ENCODE measurements at places on chromosomes 11 and 22.

GRCh38 chr11:2515401-2516275, 70.8 kb downstream of the KCNQ1 start:
- DNase-seq, result no peak

DNA sequence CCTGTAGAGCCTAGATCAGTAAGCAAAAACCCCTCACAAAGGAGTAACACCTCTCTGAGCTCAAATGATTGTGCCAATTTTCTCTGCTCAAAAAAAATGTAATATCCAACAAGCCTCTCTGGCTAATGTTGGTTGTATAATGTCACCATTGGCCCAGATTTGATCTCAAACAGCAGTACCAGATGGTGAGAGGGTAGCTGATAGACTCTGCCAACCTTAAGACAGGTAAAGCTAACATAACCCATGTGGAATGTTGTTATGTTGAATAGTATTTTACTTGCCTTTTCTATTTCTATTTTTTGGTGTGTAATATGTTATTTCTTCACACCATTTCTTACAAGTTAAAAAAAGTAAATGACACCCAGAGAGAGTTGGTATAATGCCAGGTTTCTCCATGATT, 166.7 kb upstream of the GUCY1A2 start:
- DNase-seq, result no peak

DNA sequence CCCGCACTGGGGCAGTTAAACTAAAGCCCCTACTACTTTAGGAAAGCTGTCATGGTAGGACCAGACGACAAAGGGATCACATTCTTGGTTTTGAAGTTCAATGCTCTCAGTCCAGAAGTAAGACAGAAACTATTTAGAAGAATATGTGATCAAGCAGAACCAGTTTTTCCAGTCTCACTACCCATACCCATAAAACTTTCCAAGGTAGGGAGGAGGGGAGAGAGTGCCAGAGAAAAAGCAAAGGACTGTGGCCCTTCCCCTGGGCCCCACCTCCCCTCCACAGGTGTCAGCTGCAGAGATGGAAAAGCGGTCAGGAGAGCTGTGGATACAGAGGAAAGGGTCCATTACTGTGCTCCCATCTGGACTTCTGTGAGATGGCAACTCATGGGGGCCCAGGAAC, 587.1 kb downstream of the SOX6 start:
- DNase-seq, result no peak

GRCh38 chr22:19761725-19762567, 1.4 kb downstream of the TBX1 start:
- DNase-seq, result no peak

DNA sequence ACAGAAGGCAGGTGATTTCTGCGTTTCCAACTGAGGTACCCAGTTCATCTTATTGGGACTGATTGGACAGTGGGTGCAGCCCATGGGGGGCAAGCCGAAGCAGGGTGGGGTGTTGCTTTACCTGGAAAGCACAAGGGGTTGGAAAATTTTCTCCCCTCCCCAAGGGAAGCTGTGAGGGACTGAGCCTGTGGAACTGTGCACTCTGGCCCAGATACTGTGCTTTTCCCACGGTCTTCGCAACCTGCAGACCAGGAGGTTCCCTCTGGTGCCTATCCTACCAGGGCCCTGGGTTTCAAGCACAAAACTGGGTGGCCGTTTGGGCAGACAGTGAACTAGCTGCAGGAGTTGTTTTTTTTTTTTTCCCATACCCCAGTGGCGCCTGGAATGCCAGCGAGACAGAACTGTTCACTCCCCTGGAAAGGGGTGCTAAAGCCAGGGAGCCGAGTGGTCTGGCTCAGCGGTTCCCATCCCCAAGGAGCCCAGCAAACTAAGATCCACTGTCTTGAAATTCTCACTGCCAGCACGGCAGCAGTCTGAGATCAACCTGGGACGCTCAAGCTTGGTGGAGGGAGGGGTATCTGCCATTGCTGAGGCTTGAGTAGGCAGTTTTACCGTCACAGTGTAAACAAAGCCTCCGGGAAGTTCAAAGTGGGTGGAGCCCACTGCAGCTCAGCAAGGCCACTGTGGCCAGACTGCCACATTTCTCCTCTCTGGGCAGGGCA, 97.2 kb downstream of the JRKL start:
- DNase-seq, result no peak

DNA sequence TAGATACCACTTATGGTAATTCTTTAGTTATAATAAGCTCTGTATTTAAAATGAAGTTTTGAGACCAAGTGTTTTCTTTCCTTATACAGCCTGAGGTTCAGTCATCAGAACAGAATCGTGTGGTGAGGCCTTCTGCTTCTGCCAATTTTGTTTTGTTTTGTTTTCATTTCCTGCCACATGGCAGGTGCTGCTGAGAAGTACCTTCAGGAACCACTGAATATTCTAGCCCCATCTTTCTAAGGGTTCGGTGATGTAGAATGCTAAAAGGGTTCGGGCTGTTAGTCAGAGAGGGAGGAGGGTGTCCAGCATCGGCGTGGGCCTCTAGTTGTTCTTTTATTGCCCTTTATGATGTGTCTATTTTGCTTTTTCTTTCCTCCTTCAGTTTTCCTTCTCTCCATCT, 25.8 kb downstream of the TNRC6B start:
- DNase-seq, result no peak

DNA sequence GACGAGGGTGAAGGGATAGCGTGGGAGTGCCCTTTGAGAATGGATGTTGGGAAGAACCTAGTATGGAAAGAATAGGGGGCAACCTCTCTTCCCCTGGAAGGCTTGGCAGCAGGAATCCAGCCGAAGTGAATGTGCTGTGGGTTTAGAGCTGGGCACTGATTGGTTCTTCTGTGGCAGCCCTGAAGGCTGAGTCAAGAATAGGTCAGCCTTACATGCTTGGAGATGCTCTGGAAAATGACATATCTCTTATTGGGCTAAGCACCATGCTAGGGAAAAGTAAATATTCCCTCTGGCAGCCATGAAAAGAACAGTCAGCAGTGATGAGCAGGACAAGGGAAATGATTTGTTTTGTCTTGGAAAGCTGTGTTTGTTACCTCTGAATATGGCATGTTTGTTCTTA, 149.5 kb downstream of the COMMD9 start:
- peak; percentile 20 for DNase-seq

Measured in hepatic stellate cell (primary cell).